Hepatic stellate cell (primary cell): ENCODE measurements at places on chromosomes 2 and 18.

DNA sequence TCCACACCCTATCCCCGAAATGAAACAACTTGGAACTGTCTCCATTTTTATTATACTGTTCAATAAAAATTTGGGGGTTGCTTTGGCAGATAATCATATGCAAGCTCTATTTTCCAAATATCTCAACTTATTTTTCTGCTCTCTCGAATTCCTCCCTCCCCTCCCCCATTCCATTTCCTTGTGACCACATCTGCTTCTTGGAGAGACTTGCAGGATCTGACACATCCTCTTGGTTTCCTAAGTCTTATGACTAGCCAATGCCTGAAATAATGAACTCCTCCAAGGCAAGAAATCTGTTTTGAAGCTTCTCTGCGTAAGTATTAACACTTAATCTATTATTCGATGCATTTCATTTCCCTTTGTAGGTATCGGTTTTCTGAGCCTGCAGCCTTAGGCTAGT lies 16.1 kb downstream of the TGIF1 start:
- peak; percentile 49 for DNase-seq

DNA sequence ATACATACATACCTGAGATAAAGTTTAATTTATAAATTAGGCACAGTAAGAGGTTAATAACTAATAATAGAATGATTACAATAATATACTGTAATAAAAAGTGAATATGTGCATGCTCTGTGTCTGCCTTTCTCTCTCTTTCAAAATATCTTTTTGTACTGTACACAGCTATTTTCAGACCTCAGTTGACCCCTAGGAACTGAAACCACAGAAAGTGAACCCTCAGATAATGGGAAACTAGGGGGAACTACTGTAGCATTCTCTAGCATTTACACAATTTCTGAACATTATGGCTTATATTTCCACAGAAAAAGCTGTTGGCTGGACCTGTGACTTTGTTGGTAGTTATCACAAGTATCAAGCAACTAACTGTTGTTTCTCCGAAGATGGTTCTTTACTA lies 25.9 kb downstream of the WDR75 start:
- DNase-seq, result no peak

GRCh38 chr18:34650121-34650545 lies 60.0 kb upstream of the DTNA start:
- DNase-seq, result peak; percentile 22

DNA sequence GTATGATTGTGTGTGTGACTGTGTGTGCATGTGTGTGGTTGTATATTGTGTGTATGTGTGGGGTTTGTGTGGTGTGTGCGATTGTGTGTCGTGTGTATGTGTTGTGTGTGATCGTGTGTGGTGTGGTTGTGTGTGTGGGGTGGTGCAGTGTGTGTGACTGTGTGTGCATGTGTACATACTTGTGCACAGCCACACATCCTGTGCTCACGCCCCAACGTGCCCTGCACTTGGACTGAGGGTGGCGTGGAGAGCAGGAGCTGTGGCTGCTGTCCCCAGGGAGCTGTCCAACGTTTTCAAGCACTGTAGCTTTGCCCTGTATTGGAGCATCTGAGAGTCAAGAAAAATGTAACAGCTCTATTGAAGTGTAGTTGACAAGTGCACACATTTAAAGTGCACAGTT lies 243.2 kb upstream of the HDAC4 start:
- DNase-seq, result no peak

- no peak for DNase-seq
Observed at GRCh38 chr18:79042276-79042675, 26.9 kb upstream of the ATP9B start.

DNA sequence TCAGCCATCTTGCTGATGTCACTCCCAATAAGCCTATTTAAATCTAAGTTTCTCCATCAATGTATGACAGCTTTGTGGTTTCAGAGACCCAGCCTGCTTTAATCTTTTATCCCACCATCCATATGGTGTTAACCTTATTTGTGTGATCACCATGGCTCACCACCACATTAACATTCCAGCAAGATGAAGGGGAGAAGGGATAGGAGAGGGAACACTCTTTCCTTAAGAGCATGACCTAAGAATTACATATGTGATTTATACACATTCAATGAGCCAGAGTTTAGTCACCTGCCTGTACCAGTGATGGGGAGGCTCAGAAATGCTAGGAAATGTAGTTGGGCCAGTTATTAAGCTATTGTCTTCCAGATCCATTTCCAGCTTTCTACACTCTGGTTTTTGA lies 44.5 kb upstream of the CHN1 start:
- no peak for DNase-seq
